ENCODE measurements at places on chromosomes 6 and 20.

DNA sequence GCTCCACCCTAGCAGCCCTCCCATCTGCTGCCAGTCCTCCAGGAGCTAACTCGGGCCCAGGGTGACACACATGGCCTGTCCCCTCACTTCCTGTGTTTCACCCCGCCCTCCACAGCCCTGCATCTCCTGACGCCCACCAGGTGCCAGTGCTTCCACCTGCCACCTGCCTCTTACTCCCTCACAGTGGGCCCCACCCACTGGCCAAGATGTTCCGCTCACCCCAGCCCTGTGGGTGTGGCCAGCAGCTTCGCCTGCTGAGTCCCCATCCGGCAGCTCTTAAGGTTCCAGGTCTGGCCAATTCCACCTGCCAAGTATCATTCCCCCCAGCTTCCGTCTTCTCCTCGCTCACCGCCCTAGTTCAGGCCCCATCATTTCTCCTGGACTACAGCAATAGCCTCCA, 184.1 kb downstream of the MBOAT1 start:
- no peak for DNase-seq

DNA sequence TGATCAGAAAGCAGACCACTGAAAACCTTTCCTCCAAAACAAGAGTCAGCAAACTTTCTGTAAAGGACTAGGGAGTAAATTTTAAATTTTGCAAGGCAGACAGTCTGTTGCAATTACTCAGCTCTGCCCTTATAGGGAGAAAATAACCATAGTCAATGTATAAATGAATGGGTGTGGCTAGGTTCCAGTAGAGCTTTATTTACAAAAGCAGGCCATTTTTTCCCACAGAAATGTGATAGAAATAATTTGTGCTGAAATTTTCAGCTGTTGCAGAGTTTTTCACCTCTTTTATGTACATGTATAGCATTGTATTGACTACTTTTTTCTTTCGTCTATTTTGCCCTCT, 7.7 kb downstream of the AMD1 start:
- DNase-seq: no peak

- DNase-seq: no peak
Measured at GRCh38 chr6:113659762-113660404, 197.3 kb upstream of the MARCKS start.

DNA sequence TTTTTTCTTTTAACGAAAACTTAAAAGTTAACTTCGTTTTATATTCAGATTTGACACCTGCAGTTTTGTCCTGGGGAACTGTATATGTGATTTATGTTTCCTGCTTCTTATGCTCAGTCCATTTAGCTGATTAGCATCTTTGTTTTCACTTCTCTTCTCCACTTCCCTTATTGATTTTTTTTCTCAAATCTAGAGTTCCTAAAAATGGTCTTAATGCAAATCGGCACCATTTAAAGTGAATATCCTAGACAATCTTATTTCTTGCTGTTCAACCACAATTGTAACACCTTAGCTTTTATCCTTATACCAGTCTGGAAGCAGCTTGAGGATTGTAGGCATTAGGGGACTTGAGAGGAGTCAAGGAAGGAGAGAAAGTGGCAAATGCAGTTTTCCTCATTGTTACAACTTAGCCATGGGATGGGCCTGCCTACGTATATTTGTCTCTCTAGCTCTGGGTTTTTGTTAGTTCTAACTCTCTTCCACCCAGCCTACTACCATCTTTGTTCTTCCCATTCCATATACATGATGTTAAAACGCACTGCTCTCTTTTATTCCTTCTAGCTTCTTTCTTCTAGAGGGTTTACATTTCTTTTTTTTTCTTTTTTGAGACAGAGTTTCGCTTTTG, 8.5 kb downstream of the QRSL1 start:
- DNase-seq: no peak

DNA sequence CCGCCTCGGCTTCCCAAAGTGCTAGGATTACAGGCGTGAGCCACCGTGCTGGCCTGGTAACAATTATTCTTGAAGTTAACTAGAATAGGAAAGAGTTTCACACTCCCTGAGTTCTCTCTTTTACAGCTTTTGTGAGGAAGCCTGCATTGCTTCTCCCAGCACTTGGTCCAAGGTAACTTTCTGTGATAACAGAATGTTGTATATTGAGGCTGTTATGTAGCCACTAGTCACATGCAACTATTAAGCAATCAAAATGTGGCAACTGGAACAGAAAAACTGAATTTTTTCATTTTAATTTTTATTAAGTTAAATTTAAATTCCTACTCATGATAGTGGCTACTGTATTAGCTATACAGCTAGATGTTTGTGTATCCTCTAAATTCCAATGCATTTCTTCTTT, 2.5 kb downstream of the TRIM38 start:
- no peak for DNase-seq

GRCh38 chr20:61438285-61438684, 186.2 kb downstream of the CDH4 start:
- no peak for DNase-seq

GRCh38 chr20:50508171-50508755, 1.9 kb upstream of the PTPN1 start:
- DNase-seq: no peak

DNA sequence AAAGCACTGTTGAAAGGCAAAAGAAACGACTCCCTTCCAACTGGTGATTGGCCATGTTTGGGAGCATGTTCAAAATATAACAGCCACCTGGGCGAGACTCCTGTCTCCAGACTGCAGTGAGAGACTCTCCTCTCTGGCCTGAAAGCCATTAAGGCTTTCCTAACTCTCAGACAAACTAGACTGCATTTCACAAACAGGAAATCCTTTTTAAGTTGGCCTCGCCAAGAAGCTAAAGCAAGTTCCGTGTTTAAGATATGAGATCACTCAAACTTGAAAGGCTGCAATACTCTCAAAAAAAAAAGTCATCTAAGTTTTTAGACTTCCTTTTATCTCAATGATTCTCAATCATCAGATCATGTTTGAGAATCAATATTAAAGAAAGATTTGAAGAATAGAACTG, 117.0 kb downstream of the TFAP2A start:
- no peak for DNase-seq

DNA sequence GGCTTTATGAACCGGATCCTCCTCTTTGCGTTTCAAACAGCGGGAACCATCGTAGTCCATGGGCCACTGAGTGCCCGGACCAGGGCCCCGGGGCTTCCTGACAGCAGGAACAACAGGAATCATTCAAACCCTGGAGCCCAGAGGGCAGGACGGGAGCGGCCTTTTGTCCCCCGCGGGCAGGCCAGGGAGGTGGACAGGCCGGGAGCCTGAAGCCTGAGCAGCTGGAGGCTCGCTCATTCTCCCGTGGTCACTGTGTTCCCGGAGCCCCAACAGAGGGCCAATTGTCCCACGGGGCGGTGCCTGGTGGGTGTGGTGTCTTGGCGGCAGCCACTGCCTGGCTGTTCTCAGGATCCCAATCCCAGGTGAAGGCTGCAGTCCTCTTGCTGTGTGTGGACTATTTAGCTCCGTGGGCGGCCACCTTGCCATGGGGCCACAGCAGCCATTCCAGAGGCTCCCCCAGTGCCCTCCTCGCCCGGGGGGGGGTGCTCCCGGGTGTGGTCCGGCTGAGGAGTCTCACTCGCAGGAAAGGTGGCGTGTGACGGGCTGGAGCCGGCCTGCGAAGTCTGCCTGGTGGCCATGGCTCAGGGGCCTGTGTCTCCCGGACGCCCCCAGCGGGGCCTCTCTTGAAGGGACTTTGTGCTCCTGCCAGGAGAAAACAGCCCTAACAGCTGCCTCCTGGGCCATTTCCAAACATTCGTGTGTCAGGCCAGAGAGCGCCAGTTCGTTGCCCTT, 77.2 kb upstream of the BHLHE23 start:
- DNase-seq: no peak

DNA sequence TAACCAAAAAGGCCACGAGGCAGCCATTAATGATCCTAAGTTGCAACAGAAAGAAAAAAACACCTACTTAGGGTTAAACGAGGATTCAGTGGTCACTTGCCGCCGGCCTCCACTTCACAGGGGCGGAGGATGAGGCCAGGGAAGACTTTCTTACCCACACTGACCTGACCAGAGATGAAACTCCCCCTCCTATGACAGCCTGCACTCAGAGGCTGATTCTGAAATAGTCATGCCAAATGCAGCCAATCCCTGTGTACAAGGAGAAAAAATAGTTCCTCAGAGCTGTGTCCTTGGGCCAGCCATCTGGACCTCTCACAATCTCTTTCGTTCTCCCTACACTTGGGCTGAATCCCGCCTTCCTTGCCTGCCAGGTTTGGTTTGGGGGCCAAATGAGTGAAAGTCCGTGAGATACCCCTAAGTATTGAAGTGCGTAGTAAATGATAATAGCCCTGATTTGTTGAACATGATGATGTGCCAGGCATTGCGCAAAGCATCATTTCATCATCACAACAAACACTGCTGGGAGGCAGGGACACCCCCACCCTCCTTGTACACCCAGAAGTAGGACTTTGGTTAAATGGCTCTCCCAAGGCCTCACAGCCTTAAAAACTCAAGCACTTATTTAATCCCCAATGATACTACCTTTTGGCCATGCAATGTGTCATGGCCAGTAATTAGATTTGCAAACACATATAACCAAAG, 3.2 kb upstream of the IRF4 start:
- DNase-seq: peak; percentile 64

- DNase-seq: no peak
Measured at GRCh38 chr6:122265755-122266154, 133.7 kb upstream of the HSF2 start.
